ENCODE measurements at places on chromosomes 1 and 21.

- no peak for DNase-seq
Measured at GRCh38 chr1:235072096-235072495, 56.5 kb downstream of the TOMM20 start.

DNA sequence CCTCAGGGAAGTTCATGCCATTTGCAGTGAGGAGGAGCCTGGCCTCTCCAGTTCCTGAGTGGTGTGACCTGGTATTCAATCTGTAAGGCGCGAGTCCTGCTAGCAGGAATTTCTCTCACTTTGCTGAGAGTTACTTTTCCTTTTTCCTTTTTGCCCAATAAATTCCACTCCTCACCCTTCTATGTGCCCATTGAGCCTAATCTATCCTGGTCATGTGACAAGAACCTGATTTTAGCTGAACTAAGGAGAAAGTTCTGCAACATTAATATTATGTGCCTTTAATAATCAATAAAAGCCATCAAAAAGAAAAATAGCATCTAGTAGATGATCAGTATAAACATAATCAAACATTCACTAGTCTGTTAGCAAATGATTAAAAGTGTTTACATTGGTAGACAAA, 136.1 kb upstream of the POGK start:
- DNase-seq: no peak

DNA sequence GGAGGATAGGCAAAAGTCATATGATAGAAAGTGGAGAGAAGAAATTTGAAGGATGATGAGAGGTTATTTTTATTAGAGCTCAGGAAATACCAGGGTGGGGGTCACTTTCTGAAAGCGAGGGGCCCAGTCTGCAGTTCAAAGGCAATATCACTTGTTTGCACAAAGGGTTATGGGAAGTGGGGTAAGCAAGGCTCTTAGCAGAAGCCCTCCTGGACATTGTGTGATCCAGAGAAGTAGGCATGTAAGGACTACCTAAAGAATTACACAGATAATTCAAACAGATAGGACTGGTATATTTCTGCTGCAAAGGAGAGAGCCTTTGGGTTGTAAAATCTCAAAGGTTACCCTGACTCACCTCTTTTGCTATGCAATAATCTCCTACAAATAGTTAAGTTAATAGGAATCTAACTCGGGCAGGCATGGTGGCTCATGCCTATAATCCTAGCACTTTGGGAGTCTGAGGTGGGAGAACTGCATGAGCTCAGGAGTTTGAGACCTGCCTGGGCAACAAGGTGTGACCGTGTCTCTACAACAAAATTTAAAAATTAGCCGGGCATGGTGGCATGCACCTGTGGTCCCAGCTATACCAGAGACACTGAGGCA, 25.2 kb upstream of the PRRC2C start:
- no peak for DNase-seq

- DNase-seq: no peak
Measured at GRCh38 chr1:117567976-117568375, 37.9 kb upstream of the TENT5C start.

GRCh38 chr1:12152113-12152891, 14.5 kb upstream of the TNFRSF1B start:
- DNase-seq: no peak

DNA sequence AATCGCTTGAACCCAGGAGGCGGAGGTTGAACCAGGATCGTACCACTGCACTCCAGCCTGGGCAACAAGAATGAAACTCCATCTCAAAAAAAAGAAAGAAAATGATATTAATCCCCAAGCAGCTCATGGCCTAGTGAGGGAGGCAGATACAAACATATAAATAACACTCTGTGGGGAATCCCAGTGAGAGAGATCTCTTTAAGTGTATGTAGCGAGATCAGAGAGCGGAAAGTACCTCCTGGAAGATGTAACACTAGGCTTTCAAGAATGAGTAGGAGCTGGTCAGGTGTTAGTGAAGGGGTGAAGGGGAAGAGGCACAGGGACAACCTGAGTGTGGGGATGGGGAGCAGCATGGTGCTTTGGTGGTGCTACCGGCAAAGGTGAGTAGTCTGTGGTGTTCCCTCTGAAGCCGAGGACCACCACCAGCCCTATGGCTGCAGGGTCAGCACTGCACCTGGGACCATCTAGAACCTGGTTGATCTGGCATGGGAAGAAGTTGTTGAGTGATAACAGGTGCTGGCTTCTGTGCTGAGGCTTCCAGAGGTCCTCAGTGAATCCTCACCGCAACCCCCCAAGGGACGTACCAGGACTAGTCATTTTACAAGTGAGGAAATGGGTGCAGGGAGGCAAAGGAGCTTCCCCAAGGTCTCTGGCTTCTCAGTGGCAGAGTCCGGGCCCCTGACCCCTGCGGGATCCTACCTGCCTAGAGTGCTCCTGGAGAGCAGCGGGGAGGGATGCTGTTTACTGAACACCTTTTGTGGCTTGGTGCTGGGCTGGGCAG, 367.6 kb upstream of the VAMP3 start:
- peak; percentile 50 for DNase-seq

- DNase-seq: peak; percentile 48
Measured at GRCh38 chr1:179550746-179551682, 24.7 kb downstream of the NPHS2 start.

DNA sequence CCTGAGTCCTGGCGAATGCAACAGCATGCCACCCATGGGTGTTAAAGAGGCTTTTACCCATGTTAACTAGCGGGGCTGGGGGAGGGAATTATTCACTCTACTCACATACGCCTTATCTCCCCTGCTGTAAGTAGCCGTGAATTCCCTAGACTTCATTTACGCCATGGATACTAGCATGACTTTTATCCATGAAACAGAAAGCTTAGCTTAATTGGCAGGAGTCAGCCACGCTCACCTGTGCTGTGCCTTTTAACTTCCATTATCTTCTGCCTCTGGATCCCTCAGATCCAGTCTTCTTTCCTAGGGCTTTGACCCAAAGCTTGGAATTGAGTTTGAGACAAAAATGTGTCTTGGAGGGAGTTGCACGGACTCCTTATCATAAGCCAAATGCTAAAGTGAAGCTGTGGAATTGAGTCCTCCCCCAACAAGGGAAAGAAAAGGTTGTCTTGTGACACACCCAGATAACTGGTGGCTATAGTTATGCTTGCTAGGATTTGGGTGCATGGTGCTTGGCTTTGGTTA, 9.7 kb upstream of the NASP start:
- DNase-seq: no peak

DNA sequence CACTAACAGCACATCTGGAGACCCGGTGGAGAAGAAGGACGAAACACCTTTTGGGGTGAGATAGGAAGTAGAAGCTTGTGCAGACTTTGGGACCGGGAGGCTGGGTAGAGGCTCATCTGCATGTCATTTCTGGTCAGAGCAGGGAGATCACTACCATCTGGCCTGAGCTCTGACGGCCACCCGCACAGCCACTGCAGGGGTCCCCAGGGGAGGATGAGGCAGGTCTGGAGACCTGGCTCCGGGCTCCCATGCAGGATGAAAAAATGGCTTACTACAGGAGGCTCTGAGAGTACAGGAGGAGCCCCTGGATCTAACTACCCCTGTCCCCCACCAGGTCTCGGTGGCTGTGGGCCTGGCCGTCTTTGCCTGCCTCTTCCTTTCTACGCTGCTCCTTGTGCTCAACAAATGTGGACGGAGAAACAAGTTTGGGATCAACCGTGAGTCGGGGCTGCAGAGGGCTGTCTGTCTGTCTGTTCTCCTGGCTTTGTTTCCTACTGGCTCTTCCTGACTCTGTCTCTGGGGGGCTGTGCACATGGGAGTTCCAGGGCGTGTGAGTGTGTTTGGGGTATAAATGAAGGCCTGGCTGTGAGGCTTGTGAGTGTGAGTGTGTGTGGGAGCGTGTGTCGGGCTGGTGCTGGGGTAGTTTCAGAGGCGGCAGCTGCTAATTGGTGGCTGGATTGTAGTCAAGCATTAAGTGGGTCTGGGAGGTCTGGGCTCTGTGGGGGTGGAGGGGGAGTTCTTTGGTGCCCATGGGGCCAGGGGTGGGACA, 14.1 kb downstream of the NTRK1 start:
- DNase-seq: no peak
